ENCODE measurements at places on chromosomes 6 and 20. TPM values are rescaled to one million over a fixed set of nuclear protein-coding genes. Genes with fewer than 3 reads are reported as not detected.

DNA sequence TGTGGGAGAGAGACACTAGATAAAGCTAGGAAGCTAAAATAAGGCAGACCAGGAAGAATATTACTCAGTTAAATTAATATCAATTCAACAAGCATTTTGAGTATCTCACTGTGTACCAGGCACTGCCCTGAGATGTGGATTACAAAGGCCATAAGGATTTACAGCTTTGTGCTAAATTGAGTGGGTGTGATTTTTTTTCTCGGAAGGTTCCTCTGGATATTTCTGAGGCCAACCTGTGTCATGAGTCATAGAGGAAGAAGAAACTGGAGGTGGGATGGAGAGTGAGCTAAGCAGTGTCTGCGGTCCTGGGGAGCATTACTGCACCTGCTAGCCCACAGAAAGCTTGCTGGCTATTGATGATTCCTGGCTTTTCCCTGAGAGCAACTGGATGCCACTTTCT, 135.2 kb downstream of the RFPL4B start:
- no peaks in the 10 kb centered on the region for H3K4me1 ChIP-seq
- H3K4me3 ChIP-seq, result no peak overlapping the region
- H3K27me3 ChIP-seq, result no peaks in the 10 kb centered on the region
- DNase-seq, result no peak

DNA sequence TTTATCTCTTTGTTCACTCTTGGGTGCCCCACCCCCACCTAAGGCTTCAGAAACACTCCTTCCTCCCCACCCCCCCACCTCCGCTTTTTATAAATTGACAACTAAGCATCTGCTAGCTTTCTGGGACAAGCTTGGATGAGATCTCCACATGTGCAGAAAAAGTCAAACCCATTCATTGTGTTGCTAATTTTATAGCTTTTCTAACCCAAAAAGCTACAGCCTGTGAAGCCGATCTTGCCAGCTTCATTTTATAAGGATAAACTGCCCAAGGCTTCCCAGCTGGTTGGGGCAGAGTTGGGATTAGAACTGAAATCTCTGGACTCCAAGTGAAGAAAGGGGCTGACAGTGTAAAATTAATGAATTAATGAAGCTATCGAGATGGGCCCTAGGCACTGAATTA, 24.1 kb downstream of the BPIFB4 start:
- no peaks in the 10 kb centered on the region for H3K4me1 ChIP-seq
- H3K4me3 ChIP-seq, result no peak overlapping the region
- no peak for DNase-seq
- H3K27me3 ChIP-seq, result peaks cover 3% of the 10 kb centered on the region

DNA sequence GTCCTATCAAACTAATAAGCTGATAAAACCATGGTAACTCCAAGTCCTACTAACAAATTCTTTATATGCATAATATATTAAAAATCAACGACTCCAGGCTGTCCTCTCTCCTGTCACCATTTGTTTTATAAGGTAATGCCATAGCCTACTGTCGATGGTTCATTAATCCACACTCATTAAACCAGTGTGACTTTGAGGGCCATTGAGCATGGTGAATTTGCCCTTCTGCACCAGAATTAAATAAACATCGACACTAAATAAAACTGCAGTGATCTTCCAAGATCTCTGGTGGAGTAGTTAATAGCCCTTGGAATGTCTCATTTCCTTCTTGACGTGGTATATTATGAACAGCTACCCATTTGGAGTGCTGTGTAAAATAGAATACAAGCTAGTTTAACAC, 358.5 kb downstream of the CBLN4 start:
- H3K4me1 ChIP-seq, result no peaks in the 10 kb centered on the region
- no peaks in the 10 kb centered on the region for H3K27me3 ChIP-seq
- no peak overlapping the region for H3K27ac ChIP-seq
- H3K4me3 ChIP-seq, result no peak overlapping the region
- DNase-seq, result no peak

POPDC3 gene
- not detected for total RNA-seq

GRCh38 chr20:51326201-51326819, 216.2 kb downstream of the NFATC2 start:
- DNase-seq, result no peak
- peaks cover 2% of the 10 kb centered on the region for H3K27me3 ChIP-seq
- no peaks in the 10 kb centered on the region for H3K36me3 ChIP-seq
- H3K4me3 ChIP-seq, result no peak overlapping the region
- no peak overlapping the region for H3K27ac ChIP-seq

Measured in activated CD8-positive, alpha-beta T cell treated with anti-CD3 and anti-CD28 coated beads, Interleukin-2, amount 10 ng/mL, durations not matched to agents 7 days and 5 days (primary cell).